Mesenchymal stem cell (in vitro differentiated cells and primary cell): ENCODE measurements at places on chromosomes 6 and 20.

DNA sequence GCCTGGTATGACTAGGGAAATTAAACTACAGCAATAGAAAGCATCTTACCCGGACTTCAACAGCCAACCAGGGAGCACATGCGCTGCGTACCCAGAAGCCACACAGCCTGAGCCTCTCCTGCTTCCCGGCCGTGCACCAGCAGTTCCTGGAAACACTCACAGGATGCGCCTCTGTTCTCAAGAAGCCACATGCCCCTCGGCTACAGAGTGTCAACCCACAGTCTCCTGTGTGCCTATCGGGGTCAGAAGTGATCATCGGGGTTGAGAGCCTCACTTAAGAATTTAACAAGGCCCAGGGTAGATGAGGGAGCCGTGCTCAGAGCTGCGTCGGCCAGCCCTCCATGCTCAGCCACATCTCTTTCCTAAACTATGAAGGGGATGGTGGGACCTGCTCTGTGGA, 147.2 kb upstream of the GGTLC1 start:
- DNase-seq = no peak

DNA sequence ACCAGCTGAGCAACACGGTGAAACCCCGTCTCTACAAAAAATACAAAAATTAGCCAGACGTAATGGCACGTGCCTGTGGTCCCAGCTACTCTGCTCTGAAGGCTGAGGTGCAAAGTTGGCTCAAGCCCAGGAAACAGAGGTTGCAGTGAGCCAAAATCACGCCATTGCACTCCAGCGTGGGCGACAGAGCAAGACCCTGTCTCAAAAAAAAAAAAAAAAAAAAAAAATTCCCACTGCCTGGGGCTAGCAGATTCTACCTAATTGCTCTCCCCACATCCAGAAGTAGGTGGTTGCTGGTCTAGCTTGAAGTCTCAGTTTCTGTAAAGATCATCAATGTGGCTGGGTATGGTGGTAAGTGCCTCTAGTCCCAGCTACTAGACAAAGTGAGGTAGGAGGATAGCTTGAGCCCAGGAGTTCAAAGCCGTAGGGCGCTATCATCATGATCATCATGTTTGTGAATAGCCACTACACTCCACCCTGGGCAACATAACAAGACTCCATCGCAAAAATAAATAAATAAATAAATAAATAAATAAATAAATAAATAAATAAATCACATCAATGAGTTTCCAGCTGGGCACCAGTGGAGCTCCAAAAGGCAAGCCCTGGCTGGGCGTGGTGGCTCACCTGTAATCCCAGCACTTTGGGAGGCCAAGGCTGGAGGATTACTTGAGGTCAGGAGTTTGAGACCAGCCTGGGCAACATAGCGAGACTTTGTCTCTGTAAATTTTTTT, 6.3 kb upstream of the AP5S1 start:
- no peak for DNase-seq

DNA sequence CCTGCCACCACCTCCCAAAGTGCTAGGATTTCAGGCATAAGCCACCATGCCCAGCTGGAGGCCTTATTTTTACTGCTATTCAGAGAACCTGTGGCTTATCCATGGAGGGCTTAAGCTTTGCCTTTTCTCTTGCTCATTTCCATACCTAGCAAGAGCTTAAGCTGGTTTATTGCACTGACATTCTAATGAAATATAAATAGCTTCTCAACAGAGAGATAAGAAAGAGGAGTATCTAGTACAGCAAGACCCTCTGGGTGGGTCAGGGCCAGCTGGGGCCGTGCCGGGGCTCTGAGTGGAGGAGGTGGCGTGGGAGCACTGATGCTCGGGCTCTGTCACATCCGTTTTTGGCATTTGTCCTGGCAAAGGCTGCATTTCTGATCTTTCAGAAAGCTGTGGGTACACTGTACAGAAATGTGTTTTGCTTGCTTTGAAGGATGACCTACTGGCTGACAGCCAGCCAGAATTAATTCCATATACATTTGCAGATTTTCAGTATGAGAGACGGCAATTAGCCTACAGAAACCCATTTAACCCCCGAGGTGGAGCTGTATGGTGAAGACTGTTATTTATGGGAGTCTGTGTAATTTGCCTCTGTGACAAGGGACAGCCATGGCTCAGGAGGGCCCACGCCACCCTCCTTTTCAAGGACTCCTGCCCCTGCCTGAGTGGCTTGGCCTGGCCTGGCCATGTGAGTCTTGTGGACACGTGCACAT, 181.6 kb upstream of the AKAP12 start:
- DNase-seq = no peak

GRCh38 chr6:103047567-103047966, 1654.1 kb downstream of the GRIK2 start:
- DNase-seq = no peak

GRCh38 chr6:136317021-136317694, 27.5 kb upstream of the BCLAF1 start:
- DNase-seq = peak; percentile 69

DNA sequence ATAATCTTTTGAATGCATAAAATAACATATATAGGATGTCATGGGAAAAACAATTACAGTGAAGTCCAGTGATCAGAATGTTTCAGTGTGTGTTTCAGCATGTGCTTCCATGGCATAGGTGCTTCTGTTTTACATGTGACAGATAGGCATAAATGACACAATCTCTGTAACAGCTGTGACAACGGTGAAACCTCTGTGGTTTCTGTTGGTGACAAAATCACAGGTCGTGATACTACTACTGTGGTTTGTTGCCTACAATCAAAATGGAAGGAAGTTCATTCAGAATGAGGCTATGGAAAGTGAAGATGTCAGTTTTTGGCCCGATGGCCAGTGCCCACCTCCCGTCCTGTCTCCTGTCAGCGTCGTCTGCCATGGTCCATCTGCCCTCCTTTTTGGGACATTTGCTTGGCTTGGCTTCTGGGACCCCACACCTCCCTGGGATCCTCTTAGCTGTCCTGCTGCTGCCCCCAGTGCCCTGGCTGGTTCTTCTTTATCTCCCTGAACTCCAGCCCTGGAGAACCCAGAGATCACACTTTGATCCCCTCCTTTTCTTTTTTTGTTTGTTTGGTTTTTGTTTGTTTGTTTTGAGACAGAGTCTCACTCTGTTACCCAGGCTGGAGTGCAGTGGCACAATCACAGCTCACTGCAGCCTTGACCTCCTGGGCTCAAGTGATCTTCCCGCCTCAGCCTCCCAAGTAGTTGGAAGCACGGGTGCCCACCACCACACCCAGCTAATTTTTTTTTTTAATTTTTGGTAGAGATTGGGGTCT, 79.3 kb upstream of the NAA20 start:
- no peak for DNase-seq

DNA sequence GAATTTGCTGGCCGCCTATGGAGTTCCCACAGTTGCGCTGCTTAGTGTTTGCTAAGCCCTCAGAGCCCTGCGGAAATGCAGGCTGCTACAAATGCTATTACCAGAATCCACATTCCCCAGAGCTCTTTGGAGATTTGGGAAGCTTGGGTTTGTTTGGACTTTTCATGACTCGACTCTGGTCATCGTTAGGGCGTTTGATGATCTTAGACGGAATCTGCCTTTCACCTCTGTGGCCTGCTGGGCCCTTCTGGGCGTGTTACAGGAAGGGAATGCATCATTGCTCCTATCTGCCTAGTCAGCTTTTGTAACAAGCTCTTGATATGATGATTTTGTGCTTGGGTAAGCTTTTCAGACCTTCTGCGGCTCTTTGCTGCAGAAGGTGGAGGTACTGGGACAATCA, 50.8 kb downstream of the EYA2 start:
- no peak for DNase-seq

DNA sequence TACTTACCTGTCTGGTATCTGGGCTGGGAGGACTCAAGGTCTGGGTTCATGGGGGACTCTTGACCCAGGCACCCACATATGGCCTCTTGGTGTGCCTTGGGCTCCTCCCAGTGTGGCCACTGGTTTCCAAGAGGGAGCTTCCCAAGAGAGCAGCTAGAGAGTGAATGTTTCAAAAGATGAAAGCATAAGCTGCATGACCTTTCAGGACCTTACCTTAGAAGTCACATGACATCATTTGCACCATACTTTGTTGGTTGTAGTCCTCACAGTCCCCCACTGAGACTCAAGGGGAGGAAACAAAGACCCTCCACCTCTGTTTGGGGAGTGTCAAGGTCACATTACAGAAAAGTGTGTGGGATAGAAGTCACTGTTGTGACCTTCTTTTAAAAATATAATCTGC, 13.9 kb downstream of the ACTR5 start:
- DNase-seq = no peak

DNA sequence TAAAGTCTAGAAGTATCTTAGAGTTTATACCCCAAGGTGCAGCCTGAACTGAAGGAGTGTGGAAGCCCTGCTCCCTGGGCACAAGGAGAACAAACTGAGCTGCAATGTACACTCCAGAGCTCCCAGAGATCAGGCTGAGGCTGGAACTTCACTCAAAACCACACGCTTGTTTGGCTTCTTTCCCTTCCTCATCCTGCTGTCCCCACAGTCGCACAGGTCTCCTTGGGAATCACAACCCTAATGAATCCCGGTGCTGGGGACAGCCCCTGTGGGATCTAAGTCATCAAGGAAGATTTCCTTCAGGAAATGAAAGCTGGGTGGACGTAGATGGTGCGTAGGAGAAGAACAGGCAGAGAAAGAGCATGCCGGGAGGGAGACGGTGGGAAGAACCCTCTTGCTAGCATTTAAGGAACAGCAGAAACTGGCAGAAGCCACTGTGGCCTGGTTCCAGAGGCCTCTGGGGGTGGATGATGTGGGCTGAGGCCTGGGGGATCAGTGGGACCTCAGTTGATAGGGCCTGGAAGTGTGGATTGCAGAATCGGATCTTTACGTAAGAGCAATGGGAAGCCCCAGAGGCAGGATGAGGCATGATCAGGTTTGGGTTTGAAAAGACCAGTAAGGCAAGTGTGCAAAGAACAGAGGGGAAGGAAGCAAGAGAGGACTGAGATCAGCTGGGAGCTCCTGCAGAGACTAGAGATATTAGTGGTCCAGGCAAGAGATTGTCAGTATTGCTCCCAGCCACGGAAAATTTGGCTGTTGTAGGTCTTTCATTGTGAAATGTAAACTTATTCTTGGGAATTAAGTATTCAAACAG, 21.4 kb downstream of the CYP24A1 start:
- DNase-seq = no peak

DNA sequence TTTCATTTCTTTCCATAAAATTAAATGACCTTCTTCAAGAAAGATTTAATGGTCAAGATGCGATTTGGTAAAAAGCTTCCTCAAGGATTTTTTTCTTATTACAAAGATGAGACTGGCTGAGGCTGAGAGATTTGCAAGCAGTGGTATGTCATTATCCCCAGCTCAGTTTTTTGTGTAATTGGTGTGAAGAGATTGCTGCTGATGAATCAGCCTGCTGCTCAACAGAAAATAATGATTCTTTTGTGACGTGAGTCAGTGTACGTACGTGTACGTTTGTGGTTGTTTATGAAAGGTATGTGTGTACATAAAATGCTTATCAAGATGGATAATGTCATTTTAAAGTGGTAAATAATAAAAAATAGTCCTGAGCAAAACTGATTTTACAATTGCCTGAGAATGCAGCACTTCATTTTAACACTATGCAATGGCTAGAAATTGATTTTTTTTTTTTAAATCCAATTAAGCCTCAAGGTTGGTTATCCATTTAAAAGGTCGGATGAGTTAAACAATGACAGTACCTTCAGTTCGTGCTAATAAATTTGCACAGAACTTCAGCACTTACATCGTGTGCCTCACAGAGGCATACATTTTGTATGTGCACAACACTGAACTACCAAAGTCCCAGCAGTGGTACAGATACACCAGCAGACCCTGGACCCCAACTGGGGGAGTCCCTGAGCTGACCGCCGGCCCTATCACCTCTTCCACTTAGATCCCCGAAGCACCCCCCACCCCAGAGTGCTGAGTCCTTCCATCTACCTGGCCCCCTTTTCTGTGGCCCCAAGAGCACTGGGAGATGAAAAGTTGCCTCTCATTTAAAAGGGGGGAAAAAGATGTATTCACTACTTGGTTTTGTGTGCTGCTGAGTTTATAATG, 9.7 kb upstream of the NPEPL1 start:
- DNase-seq = peak; percentile 48

DNA sequence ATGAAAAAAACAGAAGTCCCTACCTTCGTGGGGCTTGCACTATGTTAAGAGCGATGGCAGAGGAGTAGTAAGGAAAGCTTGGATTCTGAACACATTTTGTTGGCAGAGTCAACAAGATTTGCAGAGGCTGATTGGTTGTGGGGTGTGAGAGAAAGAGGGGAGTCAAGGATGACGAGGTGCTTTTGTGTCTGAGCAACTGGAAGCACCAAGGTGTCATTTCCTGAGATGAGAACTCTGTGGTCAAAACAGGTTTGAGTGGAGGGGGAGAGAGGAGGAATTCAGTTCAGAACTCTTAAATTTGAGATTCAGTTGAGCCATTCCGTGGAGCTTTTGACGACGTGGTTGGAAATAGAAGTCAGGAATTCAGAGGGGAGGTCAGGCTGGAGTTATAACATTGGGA, 3.5 kb downstream of the OCSTAMP start:
- no peak for DNase-seq

DNA sequence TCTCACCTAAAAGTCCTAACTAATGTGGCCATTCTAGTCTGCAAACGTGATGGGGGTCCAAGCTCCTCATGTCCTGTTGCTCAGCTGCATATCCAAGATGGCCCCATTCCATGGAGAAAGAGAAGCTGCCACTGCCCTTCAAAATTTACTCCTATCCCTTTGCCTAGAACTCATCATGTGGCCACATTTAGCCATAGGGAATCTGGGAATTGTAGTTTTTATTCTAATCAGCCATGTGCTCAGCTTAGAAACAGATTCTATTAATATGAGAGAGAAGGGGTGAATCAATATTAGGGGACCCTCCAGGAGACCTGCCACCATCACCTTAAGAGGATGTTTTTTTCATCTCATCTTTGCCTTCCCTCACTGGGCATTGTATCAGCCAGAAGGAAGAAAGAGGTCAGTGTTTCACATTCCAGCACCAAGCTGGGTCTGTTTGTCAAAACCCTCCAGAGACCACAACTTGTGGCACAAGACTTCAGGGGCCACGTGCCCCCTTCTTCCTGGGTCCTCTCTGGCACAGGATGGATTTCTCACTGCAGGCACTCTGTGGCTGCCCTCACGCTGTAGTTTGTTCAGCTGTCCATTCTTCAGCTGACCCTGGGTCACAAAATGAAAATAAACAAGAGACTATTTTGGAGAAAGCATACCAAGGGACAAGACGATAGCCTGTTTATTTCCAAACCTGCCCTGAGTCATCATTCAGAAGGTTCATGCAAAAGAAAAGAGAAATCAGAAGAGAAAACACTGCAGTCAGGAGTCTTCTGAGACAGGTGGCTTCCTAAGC, 172.0 kb downstream of the EYA2 start:
- DNase-seq = peak; percentile 36
